ENCODE measurements at places on chromosomes 2 and 18.

DNA sequence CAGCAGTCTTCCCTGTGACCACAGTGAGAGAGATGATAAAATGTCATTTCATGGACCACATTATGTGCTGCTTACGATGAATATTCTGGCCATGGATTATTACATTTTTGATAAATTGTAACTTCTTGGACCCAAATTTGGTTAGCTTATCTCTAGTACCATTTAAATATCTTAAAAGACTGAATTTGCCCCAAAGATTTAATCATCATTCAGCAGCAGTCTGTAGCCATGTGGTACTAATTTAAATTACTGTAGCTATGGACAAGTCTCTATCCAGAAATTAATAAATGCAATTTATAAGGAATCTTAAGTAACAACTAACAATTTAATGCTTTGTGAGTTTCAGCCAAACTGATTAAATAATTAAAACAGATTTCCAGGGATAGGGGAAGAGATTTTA, 644.9 kb upstream of the FANCL start:
- DNase-seq, result no peak

DNA sequence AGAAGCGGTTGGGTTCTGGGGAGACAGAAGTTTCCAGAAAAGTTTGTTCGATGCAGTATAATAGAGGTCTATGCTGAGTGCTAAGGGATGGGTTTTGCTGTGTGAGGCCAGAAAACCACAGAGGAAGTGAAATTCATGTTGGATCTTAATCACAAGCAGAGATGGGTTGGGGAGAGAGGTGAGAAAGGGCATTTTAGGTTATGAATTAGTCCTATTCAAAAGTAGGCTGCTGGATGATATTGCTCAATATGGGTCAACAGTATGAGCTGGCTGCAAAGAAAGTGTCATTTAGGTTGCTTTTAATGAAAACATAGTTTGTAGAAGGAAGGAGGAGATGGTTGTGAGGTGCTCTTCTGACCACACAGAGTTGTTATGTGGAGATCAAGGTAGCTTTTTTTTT, 118.8 kb upstream of the LHCGR start:
- DNase-seq, result no peak

- DNase-seq, result no peak
Observed at GRCh38 chr18:75472906-75473305, 45.4 kb upstream of the SMIM21 start.

DNA sequence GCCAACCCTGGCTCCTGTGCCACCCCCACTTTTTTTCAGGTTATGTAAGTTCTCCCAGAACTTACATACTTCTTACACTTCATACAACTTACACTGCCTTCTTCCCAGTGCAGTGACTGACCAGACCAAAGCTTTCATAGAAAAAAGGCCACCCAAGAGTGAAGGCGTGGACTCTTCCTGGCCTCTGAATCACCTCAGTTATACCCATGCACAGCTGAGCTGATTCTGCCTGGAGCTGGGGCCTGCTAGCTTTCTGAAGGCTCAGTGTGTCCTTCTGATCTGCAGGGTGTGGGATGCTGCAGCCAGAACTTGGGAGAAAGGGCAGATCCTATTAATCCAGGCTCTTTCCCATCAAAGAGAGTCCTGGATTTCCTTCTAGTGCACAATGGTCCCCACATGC, 216.1 kb downstream of the TTC32 start:
- DNase-seq, result no peak

- DNase-seq, result no peak
Observed at GRCh38 chr2:197839327-197839726, 34.9 kb downstream of the PLCL1 start.

GRCh38 chr2:195338856-195339255, 318.2 kb upstream of the SLC39A10 start:
- no peak for DNase-seq

- no peak for DNase-seq
Observed at GRCh38 chr2:28649481-28650265, 102.0 kb upstream of the PPP1CB start.

- DNase-seq, result no peak
Observed at GRCh38 chr2:129437725-129438124, 541.7 kb upstream of the RAB6C start.

DNA sequence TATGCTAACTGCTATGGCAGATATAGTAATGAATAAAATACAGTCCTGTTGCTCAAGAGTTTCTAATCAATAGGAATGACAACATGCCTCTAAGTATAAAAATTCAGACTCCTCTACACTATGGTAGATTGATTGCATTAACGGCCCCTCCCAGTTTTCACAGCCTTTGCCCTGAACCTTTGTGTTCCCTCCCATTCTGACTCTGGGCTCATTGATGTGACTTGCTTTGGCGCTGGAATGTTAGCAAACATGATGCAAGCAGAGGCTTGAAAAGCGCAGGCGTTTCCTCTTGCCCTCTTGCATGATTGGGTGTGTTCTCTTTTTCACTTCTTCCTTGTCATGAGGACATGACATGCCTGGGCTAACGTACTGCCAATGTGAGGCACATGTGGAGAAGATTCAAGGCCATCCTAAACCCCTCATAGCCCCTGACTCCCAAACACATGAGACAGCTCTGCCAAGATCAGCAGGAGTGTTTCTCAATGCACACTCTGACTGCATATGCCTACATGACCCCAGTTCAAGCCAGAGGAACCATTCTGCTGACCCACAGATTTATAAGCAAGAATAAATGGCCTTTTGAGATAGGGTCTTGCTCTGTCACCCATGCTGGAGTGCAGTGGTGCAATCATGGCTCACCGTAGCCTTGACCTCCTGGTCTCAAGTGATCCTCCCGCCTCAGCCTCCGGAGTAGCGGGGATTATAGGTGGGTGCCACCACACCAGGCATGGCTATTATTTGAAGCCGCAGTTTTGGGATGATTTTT, 49.7 kb upstream of the CD28 start:
- DNase-seq, result peak; percentile 34

GRCh38 chr18:48545757-48546321, 7.0 kb downstream of the CTIF start:
- DNase-seq, result peak; percentile 90

DNA sequence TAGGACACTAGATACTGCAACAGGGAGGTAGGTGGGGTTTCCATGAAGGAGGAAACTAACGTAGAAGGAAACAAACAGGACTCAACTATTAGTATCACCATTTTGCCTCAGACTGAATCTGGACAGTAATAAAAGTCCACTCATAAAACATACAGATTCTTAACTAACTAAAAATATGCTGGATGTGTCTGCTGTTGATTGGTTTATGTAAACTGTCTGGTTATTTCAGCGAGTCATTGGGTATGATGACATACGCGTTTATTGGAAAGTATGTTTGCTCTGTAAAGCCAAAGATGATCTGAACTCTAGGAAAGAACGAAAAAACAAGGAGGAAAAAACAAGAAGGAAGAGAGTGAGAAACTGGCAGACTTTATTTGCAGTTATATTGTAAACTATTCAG, 1816.1 kb upstream of the LRRTM1 start:
- no peak for DNase-seq

DNA sequence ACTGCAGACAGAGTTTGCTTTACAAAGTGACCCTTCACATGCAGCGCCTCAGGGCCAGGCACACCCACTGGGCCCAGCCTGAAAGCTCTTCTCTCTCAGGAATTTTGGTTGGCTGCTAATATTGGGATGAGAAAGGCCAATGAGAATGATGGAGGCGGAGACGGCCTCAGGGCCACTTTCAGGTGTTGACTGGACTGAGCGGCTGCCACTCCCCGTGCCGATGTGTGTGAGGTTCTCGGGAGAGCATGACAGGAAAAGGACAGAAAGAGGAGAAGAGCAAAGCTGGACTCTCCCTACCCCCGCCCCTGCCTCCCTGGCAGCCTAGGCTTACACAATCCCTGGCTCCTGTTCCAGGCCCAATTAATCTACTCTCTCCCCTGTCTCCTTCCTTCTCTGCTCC, 155.7 kb downstream of the CELF4 start:
- DNase-seq, result no peak

DNA sequence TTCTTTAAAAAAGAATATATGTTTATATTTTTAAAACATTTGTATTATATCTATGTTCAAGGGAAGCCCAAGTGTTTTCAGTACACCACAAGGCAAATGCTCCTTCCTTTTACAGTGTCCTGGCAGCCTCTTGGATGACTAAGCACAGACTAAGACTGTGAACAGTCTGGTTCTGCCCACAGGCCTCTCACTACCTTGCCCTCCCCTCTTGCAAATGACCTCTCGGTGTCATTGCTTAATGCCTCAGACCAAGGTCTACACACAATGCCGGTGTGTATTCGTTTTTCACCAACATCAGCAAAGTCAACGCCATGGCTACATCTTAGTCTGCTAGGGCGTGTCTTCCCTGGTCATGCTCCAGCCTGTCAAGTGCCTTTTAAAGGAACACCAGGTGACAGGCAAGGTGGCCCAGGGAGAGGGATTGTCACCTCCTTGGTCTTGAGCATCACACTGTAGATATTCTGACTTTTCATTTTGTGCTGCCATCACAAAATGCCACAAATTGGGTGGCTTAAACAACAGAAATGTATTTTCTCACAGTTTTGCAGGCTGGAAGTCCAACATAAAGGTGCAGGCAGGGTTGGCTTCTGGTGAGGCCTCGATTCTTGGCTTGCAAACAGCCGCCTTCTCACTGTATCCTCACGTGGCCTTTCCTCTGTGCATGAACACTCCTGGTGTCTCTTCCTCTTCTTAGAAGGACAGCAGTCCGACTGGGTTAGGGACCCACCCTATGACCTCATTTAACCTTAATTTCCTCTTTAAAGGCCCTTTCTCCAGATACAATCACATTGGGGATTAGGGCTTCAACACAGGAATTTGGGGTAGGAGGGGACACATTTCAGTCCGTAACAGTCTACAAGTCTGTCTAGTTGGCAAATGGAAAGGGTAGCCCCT, 266.5 kb downstream of the KLHL29 start:
- no peak for DNase-seq

DNA sequence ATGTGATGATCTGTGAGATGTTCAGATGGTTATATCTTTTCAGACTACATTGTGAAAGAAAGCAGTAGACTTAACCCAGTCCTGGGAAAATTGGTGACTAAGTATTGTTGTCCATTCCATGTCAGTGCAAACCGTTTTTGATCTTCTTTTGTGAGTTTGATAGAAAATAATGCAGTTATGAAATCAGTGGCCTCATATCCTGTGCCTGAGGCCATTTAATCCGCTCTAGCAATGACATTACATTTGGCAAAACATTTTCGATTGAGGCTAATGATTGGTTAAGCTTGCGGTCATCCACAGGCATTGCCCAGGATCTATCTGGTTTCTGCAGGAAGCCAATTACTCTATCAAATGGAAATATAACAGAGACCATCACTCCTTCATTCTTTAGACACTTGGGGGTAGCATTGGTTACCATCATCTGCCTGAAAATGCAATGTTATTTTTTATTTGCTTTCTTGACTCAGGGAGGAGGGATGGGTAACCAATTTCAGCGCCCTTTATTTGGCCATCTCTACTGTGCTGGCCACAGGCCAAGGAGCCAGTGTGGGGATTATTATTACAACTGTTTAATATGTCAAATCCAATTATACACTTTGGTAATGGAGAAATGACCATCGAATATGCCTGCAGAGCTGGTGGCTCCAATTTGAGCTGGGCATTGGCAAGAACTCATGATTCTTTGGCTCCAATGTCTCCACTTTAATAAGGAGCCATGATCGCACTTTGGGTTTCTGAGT, 33.6 kb downstream of the TRIB2 start:
- no peak for DNase-seq

- no peak for DNase-seq
Observed at GRCh38 chr2:188786368-188786841, 187.8 kb upstream of the COL3A1 start.

- DNase-seq, result no peak
Observed at GRCh38 chr2:141748616-141749015, 382.2 kb downstream of the LRP1B start.

- DNase-seq, result no peak
Observed at GRCh38 chr2:54185105-54185504, 69.7 kb downstream of the ACYP2 start.

- no peak for DNase-seq
Observed at GRCh38 chr2:157261199-157261782, 3.8 kb downstream of the GALNT5 start.

DNA sequence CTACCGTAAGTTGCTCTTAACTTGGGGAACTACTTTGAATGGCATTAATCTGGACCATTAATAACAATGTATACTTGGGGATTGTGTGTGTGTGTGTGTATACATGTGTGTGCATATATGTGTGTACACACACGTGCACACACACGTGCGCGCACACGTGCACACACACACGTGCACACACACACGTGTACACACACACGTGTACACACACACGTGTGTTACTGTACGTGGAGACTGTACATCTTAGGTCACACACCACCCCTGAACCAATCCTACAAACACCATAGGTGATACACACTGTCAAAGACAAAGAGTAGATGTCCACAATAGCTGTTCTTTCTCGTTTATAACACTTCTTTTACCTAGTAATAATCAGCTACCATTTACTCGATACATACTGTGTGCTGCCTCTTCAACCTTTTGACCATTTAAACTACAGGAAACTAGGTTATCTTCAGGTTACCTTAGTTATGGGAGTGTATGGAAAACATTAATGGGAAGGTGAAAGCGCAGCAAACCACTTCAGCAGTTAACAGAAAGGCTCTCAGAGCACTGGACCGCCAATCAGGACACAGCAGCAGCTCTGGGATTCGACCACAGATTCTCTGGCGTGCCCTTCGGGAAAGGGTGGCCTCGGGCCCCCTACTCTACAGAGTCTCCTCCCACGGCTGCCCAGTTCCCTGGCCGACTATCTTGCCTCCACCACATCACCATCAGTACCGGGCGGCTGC, 894 bp upstream of the GCC2 start:
- no peak for DNase-seq

- no peak for DNase-seq
Observed at GRCh38 chr2:31246184-31246852, 12.4 kb downstream of the EHD3 start.

GRCh38 chr2:232030229-232030628, 68.7 kb downstream of the DIS3L2 start:
- DNase-seq, result no peak

Measured in midbrain (tissue), 1 donor.